GM18507 (cell line): ENCODE measurements at places on chromosomes 2 and 18.

GRCh38 chr2:101173707-101174295 is 22.6 kb upstream of the TBC1D8 start:
- no peak for DNase-seq

DNA sequence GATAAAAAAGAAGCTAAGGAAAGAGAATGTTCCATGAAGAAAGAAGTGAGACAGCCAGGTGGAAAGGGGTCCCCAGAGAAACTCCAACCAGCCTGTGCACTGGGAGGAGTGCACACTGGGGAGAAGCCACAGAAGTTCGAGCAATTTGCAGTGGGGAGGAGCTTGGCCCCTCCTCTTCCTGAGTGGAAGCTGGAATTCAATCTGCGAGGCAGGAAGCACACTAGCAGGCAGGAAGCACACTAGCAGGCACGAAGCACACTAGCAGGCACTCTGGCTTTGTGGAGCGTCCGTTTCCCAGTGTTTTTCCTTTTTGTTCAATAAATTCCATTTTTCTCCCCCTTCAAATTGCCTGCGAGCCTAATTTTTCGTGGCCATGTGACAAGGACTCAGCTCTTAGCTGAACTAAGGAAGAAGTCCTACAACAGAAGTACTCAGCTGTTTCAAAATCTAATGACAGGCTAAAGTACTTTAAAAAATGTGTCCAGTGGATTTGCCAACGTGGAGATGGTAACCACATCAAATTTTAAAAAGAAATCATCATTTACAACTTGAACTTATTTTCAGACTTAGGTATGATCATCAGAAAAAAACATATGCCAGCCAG is 21.4 kb upstream of the SPIRE1 start:
- no peak for DNase-seq

DNA sequence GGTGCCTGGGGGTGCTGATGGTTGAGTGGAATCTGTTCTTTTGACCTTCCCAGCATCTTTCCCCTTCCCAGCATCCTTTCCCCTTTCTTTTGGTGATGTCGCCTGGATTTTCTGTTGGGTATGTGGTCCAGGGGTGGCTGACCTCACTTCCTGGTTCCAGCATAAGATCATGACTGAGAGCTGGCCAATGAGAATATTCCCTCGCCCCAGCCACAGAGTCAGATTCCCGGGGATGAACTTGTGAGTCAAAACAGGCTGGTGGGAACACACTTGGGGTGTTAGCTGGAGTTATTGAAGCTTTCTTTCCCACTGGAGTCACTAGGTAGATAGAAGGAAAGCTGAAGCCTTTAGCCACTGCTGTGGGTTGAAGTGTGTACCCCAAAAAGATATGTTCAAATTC is 28.0 kb upstream of the FOSL2 start:
- DNase-seq: no peak

- DNase-seq: no peak
Measured at GRCh38 chr2:177885828-177886466, 186.6 kb downstream of the PDE11A start.

GRCh38 chr18:54090856-54091255 is 133.6 kb downstream of the MBD2 start:
- DNase-seq: no peak

DNA sequence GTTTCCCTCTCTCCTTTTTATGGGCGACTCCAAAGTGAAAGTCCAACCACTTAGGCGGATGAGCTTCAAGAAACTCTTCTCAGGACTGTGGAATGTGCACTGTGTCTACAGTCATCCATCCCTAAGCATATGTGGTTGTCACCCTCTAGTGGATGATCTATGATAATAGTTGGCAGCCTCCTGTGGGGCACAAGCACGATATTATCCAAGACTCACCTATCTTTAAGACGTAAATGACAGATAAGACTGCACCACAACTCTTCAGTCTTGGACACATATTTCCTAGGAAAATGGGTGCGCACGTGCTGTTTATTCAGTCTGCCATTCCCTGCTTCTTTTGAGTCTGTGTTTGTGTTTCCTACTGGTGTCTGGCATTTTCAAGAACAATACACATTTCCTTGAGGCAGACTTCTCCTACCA is 145.5 kb upstream of the CTAGE1 start:
- DNase-seq: peak; percentile 11

GRCh38 chr18:34862561-34862960 is 152.5 kb downstream of the DTNA start:
- DNase-seq: no peak

- no peak for DNase-seq
Measured at GRCh38 chr2:176652300-176653182, 383.3 kb downstream of the MTX2 start.

DNA sequence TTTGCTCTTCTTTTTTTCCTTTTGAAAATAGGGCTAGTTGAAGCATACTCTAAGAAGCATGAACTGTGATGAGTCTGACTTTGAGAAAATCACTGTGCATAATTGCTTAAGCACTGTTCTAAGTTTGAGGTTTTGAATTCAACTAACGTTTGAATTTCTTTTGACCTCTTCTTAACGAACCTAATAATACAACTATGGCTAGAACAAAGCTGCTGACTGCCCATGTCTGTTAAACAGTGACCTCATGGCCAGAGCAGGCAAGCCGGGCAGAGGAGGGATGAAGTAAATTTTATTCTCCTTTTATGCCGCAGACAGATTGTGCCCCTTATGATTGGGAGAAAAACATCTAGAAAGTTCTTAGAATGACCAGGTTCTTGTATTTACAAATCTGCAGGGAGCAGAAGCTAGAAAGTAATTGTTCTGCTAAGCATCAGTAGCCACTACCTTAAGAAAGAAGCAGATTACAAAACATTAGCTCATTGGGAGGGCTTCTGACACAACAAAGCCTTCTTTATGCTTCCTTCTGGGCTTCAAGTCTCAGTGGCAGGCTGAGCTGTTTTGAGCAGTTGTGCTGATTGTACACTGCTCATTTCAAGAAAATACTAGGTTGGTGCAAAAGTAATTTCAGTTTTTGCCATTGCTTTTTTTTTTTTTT is 97.8 kb upstream of the RASGRP3 start:
- DNase-seq: no peak

- no peak for DNase-seq
Measured at GRCh38 chr2:8536686-8537561, 144.9 kb upstream of the ID2 start.

DNA sequence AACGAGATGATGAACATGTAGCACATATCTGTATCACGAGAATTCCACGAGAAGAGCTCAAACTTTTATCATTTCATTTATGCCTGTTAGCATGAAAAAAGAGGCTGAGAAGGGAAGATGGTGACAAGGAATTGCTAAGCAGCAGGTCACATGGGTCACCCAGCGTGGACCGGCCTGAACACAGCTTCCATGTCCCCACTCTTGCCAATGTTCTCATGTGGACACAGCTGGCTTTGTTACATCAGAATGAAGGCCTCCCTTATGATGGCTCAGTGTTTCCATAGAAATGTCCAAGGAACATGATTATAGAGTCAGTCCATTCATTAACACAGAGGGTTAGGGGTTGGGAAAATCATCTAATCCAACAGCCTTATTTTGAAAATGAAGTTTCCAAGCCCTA is 215.4 kb downstream of the CMPK2 start:
- no peak for DNase-seq

- DNase-seq: no peak
Measured at GRCh38 chr2:74745766-74746165, 88.2 kb upstream of the HK2 start.

DNA sequence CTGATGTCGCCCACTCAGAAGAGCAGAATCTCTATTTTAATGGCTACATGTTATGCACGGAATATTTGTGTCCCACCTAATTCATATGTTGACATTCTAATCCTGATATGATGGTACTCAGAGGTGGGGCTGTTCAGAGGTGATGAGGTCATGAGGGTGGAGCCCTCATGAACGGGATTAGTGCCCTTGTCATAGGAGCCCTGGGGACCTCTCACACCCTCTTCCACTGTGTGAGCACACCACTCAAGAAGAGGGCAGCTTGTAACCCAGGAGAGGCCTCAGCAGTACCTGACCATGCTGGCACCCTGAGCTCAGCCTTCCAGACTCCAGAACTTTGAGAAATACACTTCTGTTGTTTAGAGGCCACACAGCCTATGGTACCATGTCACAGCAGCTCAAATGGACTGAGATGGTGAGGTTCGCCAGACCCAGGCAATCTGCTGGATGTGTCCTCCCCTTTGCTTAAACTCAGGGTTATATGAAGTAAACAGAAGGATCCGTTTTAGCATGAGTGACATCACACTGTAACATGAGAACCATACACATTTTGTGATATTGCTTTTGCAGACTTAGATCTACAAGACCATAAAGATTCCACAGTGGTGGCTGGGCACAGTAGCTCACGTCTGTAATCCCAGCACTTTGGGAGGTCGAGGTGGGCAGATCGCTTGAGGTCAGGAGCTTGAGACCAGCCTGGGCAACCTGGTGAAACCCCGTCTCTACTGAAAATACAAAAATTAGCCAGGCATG is 48.7 kb downstream of the ATOH8 start:
- no peak for DNase-seq

DNA sequence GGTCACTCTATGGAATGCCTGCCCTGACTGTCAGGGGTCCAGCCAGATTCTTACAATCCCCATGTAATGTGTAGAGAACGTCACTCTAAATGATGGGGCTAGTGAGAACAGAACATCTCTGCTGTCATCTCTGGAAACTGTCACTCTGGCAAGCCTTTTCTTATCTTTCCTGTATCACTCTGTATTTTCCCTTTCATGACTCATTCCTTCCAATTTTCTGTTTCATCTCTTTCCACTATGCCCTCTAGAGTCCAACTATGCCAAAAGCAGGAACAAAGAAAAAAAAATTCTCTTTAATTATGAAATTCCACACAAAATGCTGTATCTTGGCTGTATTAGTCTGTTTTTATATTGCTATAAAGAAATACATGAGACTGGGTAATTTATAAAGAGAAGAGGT is 608.8 kb downstream of the ADCYAP1 start:
- DNase-seq: no peak

- no peak for DNase-seq
Measured at GRCh38 chr2:144462266-144462665, 57.7 kb downstream of the ZEB2 start.

GRCh38 chr2:89850481-89850880 is 1159.0 kb downstream of the RPIA start:
- no peak for DNase-seq

DNA sequence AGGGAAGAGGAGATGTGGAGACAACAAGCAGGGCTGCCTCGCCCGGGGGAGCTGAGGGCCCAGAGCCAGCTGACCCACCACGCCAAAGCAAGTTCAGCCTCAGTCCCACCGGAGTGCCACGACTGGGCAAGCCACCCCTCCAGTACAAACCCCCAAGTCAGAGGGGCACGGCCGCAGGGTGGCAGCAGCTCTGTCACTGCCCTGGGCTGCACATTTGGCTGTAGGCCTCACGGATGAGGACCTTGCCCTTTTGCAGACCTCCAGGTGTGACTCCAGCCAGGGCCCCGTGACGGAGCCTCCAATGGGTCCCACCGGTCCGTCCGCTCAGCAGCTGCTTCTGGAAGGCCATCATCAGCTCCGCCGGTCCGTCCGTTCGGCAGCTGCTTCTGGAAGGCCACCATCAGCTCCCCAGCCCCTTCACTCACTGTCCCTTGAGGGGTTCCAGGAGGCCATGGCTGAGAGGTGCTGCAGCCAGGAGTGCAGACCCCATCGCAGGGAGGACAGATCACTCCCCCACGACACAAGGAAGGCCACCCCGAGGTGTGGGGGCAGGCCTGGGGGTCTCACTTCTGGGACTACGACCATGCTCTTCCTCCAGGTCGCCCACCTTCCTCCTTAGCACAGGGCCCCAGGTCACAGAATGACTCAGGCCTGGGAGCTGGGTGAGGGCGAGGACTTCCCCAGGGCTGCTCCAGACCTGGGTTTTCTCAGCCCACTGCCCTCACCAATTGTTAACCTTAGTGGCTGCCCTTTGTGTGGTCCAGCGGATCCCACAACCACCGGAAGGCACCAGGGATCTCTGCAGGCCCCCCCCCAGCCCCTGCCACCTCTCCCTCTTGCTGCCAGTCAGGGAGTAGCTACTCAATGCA is 24.6 kb upstream of the STK25 start:
- no peak for DNase-seq

GRCh38 chr2:8986327-8986976 is 17.0 kb downstream of the MBOAT2 start:
- no peak for DNase-seq

- DNase-seq: no peak
Measured at GRCh38 chr2:165725421-165725820, 68.6 kb downstream of the GALNT3 start.

DNA sequence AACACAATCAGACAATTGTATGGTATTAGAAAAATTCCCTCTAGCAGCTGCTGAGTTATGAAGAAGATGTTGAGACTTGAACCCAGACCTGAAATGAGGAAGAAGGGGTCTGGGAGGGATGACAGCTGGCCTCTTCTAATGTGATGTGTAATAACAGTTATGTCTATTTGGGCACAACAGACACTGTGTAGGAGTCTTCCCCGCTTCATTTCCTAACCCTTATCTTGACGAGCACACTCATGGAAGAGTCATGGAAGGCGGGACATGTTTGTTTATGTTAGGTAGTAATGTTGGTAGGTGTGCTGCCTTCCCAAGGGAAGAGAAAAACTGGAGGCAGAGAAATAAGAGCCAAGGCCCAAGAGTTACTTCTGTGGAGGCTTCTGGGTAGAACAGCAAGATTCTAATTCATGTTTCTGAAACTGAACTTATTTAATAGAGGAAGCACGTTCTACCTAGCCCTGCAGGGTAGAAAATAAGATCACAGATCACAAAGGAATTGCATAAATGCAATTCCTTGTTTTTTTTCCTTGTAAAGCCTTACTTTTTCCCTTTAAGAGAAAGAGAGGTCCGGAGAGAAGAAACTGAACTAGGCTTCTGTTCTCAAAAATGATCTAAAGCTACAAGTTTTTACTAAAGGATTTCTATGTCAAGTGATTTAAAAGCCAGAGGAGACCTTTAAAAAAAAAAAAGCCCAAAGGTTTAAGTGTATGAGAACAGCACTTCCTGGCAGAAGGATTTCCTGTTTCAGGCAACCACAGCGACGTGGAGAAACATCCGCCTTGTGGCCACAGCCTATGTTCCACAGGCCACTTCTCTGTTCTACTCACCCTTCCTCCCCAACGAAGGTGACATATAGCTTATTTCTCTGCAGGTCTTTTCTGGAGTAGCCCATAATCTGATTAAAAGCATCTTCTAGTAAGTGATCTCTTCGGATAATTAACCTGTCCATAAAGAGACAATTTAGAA is 68.5 kb upstream of the STK17B start:
- peak; percentile 43 for DNase-seq

GRCh38 chr2:188870289-188870688 is 103.9 kb upstream of the COL3A1 start:
- DNase-seq: no peak

GRCh38 chr2:11553661-11554398 is 20.0 kb downstream of the GREB1 start:
- DNase-seq: no peak

- DNase-seq: no peak
Measured at GRCh38 chr2:19769513-19769912, 132.3 kb downstream of the TTC32 start.
